ENCODE measurements at places on chromosomes 1 and 21.
A peak's percentile ranks its signal among the peaks of the same experiment; 100 is the strongest.

DNA sequence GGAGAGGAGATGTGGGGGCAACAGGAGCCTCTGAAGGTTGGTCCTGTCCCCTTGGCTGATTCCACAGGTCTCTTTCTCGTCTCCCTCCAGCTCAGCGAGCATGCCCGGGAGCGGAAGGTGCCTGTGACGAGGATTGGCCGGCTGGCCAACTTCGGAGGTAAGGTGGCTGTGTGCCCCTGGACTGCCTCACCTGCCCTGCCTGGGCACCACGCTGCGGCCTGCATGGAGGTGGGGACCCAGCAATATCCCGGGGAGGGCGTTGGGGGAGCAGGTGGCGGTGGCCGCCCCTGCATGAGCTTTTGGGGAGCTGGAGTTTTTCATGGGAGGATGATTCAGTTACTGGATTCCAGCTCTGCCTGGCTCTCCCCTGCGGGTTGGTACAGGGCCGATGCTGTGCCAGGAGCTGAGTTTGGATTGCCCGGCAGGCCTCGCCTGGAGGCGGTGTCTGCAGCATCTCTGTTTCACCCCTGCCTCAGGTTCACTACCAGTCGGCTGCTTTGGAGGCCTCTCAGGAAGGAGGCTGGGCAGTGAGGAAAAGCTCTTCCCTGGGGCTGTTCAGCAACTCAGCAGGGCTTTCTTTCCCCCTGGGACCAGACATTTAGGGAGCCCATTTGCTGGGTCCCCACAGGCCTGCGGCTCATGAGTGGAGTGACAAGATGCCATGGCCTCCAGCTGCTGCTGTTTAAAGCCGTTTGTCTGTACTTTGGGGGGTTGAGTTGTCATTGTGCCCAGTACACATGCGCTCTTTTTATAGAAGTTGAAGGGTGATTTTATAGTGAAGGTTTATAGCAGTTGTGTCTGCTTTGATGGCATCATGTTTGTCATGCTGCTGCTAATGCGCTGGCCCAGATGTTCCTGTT is 25.7 kb downstream of the COQ8A start:
- no peak for DNase-seq
- no peaks in the 10 kb centered on the region for H3K27me3 ChIP-seq
- peaks cover 26% of the 10 kb centered on the region for H3K4me1 ChIP-seq
- H3K27ac ChIP-seq, result peak overlapping the region; percentile 16
- no peak overlapping the region for H3K4me3 ChIP-seq
- peaks cover 49% of the 10 kb centered on the region for H3K36me3 ChIP-seq

DNA sequence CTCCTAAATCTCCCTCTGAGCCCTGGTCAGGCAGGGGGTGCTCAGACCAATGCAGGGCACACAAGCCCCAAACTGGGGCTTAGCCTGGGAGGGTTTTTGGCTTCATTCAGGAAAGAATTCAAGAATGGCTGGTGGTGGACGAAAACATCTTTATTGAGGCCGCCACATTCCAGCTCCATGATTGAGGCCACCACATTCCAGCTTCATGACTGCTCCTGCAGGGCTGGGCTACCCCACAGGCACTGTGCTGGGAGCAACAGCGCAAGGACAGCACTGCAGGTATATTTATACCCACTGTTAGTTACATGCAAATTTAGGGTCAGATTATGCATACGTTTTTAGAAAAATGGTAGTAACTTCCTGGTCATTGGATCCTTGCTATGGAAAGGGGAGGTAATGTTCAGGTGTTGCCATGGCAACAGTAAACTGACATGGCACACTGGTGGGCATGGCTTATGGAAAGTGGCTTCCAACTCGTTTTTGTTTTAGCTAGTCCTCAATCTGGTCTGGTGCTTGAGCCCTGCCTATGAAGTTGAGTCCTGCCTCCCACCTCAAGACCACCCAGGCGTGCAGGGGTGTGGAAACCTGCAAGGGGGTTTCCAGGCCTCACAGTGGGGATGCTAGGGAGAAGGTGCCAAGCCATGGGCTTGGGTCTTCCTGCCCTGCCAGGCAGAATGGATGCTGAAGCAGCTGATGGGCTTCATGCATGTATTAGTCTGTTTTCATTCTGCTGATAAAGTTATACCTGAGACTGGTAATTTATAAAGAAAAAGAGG is 348.7 kb upstream of the AJAP1 start:
- H3K4me1 ChIP-seq, result peaks cover 4% of the 10 kb centered on the region
- no peaks in the 10 kb centered on the region for H3K36me3 ChIP-seq
- no peak overlapping the region for H3K27ac ChIP-seq
- no peak overlapping the region for H3K4me3 ChIP-seq
- no peak for DNase-seq

DNA sequence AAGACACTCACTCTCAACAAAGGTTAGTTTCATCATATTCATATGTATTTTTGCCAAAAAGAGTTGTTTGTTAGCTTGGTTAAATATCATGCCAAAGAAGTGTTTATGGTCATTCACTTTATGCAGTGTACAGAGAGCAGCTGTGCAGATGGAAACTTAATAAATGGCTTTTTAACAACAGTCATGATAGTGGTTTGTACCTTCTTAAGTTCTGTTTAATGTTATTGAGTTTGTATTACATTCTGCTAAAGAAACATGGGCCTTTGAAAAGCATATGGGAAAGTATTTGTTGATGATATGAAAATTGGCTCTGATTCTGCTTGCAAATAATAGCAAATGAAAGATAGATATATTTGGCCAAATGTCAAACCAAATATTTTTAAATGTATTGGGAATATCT is 607.3 kb downstream of the NCAM2 start:
- no peaks in the 10 kb centered on the region for H3K36me3 ChIP-seq
- no peak overlapping the region for H3K4me3 ChIP-seq
- H3K27me3 ChIP-seq, result no peaks in the 10 kb centered on the region
- no peak overlapping the region for H3K27ac ChIP-seq

- no peaks in the 10 kb centered on the region for H3K27me3 ChIP-seq
- H3K4me1 ChIP-seq, result peaks cover 69% of the 10 kb centered on the region
- DNase-seq, result peak; percentile 35
- peak overlapping the region; percentile 19 for H3K4me3 ChIP-seq
Observed at GRCh38 chr1:23628951-23629387, 62.6 kb upstream of the RPL11 start.

DNA sequence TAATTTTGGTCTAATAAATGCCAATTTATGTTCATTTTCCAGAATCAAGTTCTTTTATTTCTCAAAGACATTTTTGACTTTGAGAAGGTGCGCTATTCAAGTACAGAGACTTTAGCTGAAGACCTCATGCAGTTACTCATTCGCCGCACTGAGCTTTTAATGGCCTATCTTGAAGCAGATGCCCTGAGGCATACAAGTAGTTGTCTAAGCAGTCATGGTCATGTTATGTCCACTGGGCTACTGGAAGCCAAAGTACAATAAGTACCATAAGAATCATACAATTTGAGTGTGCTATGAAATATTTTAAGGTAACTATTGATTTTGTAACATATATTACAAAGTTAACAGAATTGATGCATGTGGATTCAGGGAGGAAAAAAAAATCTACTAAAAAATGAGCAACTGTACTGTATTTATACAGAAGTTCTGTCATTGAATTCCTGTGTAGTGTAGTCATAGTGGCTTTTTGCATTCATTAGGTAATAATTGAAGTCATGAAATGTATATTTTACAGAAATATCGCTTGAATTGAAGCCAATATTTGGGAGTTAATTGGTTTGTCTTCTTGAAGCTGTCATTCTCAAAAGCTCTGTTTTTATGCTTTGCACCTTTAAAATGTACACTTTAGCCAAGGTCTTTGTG is 13.5 kb upstream of the NEXN start:
- no peak overlapping the region for H3K4me3 ChIP-seq
- no peak overlapping the region for H3K27ac ChIP-seq
- no peak for DNase-seq
- peaks cover 11% of the 10 kb centered on the region for H3K36me3 ChIP-seq
- no peaks in the 10 kb centered on the region for H3K4me1 ChIP-seq
- H3K27me3 ChIP-seq, result no peaks in the 10 kb centered on the region

DNA sequence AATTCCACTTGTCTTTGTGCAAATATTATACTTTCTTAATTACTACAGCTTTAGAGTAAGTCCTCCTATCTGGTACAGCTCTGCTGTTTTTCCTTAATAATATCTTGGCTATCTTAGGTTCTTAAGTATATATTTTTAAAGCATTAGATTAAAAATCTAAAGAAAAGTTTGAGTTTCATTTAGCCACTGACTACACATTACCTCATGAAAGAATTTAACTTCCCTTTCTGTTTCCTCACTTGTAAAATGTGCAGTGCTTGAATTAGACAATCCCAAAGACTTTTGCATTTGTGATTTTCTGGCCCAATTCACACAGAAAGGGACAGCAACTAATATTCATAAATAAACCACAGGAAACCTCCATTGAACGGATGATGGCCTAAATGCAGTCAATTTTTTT is 126.4 kb upstream of the SAMSN1 start:
- no peak overlapping the region for H3K27ac ChIP-seq
- peaks cover 30% of the 10 kb centered on the region for H3K4me1 ChIP-seq
- peaks cover 16% of the 10 kb centered on the region for H3K36me3 ChIP-seq

DNA sequence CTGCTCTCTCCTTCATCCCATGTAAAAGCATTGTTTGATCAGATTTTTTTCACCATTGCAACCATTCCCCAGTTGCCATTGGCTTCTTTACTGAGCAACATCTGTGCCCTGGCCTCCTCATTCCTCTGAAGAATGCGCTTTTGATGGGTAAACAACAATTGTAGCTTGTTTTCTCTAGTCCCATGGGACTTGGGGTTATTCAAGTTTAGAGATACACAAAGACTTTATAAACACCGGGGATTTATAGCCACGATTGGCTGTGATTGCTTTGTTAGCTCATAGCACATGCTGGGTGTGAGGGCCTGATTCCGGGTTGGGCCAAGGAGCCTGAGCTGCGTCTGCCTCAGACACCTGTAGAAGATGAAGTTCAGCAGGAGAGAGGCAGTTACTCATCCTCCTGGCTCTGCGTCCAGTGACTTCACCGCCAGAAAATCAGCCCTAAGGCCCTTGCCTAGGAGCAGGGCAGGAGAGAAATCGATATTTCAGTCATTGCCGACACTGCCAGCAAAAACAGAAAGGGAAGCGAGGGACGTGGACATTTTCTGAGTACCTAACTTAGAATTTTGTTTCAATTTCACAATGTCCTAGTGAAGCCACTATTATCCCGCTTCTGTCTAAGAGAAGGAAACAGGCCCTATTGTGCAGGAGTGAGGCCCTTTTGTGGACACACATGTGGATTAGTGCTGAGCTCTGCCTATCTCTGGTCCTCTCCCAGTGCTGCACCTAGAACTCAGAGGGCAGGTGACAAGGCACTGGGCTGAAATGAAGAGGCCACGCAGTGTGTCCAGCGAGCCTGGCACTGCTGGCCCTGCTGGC is 159.8 kb upstream of the USP24 start:
- H3K27me3 ChIP-seq, result peaks cover 12% of the 10 kb centered on the region
- no peak overlapping the region for H3K4me3 ChIP-seq
- H3K4me1 ChIP-seq, result peaks cover 7% of the 10 kb centered on the region
- H3K27ac ChIP-seq, result no peak overlapping the region
- H3K36me3 ChIP-seq, result no peaks in the 10 kb centered on the region

GRCh38 chr1:92877792-92878191 is 46.0 kb downstream of the RPL5 start:
- H3K27me3 ChIP-seq, result no peaks in the 10 kb centered on the region
- no peak overlapping the region for H3K4me3 ChIP-seq
- no peak for DNase-seq
- no peak overlapping the region for H3K27ac ChIP-seq
- H3K4me1 ChIP-seq, result peaks cover 6% of the 10 kb centered on the region
- H3K36me3 ChIP-seq, result peaks cover 27% of the 10 kb centered on the region

- no peaks in the 10 kb centered on the region for H3K27me3 ChIP-seq
- no peak for DNase-seq
- H3K4me1 ChIP-seq, result no peaks in the 10 kb centered on the region
- H3K27ac ChIP-seq, result no peak overlapping the region
- H3K4me3 ChIP-seq, result no peak overlapping the region
Observed at GRCh38 chr1:210730023-210730422, 401.3 kb downstream of the HHAT start.

DNA sequence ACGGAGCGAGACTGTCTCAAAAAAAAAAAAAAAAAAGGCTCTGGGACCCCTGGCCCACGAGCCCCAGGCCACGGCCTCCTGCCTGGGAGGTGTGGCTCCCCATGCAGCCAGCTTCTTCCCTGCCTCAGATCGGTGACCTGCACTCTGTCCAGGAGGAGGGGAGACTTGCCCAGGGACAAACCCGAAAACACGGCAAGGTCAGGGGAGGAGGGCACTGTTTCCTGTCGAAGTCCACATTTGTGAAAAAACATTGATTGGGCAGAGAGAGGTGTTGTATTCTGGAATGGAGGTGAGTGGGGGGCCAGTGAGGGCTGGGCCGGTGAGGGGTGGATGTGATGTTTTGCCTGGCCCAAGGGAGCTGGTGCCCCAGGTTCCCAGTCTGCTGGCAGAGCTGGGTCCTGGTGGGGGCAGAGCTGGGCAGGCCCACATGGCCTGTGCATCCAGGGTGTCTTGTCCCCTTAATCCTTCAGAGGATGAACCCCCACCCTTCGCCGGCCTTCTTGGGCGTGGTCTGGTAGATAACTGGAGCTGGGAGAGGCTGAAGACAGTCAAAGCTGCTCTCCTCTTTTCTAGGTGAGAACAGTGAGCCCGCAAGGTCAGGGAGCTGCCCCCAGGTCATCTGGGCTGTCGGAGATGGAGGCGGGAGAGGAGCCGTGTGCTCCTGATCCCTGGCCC is 12.4 kb upstream of the FAAP20 start:
- H3K4me1 ChIP-seq, result peaks cover 12% of the 10 kb centered on the region
- H3K27ac ChIP-seq, result peak overlapping the region; percentile 16
- H3K4me3 ChIP-seq, result no peak overlapping the region
- no peaks in the 10 kb centered on the region for H3K27me3 ChIP-seq
- no peak for DNase-seq
- no peaks in the 10 kb centered on the region for H3K36me3 ChIP-seq

DNA sequence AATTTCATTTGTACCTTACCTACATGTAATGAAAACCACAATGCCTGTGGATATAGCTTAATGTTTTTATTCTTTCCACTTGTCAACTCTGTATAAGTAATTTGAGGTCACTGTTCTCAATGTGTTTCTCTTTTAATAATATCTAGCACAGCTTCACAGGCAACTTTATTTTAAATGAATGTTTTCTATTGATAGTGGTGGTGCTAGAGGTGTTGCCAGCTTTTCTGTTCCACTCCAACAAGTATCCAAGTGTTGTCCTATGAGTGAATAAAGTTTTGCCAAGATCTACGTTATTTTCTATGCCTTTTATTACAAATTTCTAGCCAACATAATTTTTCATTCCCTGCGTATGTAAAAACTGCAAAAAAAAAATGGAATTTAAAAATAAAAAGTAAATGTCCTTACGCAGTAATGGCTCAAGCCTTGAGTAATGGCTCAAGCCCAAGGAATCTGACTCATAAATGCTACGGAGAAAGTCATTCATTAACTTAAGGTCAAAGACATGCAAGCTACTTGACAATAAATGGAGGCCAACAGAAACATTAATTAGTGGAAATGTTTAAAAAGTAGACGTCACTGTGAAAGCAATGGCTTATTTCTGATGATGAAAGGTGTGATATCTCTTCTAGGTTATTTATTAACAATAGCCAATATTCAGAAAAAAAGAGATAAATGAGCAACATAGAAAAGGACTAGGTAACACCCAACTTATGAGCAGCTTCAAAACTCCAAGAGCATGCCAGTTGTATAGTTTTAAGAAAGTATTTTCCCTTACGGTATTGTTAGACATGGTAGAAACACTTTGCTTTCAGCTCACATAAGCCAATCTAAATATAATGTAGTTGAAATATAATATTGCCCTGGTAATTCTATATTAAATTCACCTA is 71.4 kb downstream of the SLC44A5 start:
- H3K36me3 ChIP-seq, result no peaks in the 10 kb centered on the region
- H3K4me3 ChIP-seq, result no peak overlapping the region
- H3K27ac ChIP-seq, result no peak overlapping the region
- no peaks in the 10 kb centered on the region for H3K27me3 ChIP-seq
- no peak for DNase-seq

- H3K4me1 ChIP-seq, result peaks cover 4% of the 10 kb centered on the region
- H3K36me3 ChIP-seq, result no peaks in the 10 kb centered on the region
- H3K27ac ChIP-seq, result no peak overlapping the region
- DNase-seq, result no peak
- no peak overlapping the region for H3K4me3 ChIP-seq
Observed at GRCh38 chr1:38207275-38207674, 160.7 kb upstream of the POU3F1 start.
